ENCODE measurements at places on chromosomes 2 and 18.

DNA sequence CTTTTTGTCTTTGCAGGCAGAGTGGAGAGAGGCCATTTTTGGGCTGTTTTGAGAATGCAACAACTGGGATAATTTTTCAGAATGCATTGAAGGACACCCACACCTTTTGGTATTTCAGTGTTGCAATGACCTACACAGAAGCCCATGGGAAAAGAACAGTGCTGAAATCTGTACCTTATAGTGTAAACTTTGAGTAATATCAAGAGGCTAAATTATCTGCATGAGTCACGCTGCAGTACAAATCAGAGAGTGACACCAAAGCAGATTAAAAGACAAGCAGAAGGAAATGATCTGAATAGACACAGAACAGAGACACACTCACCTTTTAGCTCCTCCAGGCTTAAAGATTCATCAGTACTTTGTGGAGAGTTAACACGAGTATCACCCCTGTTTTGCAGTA is 265.3 kb downstream of the PAX3 start:
- DNase-seq = no peak

DNA sequence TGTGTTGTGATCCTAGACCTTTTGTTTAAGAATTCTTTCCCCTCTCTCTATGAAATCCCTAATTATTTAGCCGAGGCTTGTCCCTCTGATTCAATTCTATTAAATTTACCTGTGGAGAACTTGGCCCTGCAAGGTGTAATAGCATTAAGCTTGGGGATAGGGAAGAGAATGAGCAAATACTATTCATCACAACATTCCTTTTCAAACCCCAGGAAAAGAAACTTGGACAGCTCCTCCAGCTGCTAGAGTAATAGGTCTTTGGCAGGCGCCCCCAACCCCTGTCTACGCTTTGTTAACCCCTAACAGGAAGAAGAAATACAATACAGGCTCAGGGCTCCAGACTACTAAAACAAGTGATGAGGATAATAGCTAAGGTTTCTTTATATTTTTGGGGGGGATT is 957.0 kb downstream of the CPS1 start:
- DNase-seq = no peak

DNA sequence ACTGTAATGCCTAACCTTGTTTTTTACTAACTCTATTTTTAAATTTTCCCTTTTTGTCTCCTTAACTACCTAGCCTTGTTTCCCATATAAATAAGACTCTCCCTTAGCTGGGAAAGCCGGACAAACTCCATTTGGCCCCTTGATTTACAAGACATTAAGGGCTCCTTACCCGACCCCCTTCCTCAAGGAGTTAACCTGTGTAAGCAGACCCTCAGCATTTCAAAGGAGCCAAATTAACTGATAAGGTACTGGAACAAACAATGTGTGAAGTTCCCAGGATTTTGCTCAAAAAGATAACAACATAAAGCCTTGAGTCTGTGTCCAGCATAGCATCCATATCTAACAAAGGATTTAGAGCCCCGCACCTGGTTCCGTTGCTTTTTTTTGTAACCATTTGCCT is 59.6 kb upstream of the C2orf15 start:
- DNase-seq = no peak

- no peak for DNase-seq
Observed at GRCh38 chr2:216763396-216763795, 68.0 kb upstream of the IGFBP5 start.

GRCh38 chr2:167005096-167005495 is 116.8 kb downstream of the XIRP2 start:
- DNase-seq = no peak

DNA sequence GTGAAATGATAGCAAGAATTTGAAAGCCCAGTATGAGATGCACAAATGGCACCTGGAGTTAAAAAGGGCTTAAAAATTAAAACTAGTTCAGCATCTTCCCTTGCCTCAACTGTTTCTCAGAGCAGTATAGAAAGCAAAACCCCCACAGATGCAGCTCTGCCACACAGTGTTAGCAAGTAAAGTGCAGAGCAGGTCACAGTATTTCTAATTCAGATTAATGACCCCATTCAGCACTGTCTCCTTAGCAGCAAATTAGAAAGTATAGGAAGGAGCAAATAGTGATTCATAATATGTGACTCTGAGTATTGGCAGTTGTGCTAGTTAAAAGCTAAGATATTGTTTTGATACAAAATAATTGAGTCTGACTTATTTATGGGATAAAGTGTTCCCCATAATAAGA is 73.8 kb upstream of the CCDC85A start:
- DNase-seq = no peak

DNA sequence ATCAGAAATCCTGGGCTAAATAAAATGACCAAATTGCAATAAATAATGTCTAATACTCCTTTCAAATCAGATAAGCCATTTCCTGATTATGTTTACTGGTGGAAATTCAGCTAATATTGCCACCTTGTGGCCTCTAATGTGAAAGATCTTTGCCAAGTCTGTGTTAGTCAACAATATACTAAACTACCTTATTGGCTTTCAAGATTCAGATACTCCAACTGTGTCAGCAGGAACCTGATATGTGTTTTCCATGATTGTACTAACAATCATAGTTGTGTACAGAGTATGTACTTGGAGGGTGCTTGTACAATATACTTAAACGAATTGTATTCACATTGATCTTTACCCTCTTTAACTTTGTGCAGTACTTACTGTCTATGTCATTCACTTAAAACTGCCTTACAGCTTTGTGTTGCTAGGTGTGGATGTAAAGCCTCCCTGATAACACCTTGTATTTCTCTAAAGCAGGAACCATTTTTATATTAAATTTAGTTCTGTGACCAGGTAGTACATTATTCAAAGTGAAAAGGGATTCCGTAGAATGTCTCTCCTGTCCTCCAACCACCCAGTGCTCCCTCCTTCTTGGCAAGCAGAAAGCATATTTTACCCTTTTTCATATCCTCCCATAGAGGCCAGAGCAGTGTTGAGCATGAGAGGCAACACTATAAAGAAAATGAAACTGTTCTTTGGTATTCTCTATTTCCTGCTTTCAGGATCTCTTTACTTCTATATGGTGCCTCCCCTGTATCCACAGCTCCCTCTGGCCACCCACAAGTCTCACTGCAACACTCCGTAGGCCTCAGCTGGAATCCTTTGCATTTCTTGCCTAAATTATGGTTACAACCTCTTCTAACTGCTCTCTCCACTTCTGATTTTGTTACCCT is 75.2 kb upstream of the C2orf15 start:
- no peak for DNase-seq

DNA sequence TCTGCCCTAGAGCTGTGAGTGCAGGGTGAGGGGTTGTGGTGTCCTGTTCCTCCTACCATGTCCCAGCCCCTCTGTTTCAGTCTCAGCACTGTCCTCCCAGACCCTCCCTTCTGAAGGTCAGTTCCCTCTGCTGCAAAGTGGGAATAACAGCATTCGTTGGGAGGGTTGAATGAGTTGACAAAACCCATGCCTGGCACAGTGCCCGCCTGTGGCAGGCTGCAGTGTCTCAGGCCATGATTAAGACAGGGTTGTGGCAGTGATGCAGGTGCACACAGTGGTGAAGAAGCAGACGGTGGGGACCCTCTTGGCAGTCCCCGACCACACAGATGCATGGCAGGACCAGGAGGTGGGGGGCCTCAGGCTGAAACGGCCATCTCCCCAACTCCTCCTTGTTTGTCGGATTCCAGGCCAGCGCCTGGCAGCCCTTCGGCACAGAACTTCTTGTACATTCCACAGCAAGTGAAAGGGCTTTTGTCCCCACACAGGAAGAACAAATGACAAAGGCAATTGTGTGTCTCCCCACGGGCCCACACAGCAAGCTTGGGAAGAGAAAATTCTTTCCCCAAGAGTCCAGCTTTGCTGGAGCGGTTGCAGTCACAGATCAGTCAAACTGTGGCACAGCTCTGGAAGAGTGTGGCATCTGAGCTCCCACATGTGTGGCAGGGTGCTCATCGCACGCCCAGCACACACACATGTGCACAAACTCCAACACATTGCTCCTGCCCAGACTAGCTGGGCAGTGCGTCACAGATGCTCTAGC is 92.0 kb upstream of the MSH2 start:
- no peak for DNase-seq

DNA sequence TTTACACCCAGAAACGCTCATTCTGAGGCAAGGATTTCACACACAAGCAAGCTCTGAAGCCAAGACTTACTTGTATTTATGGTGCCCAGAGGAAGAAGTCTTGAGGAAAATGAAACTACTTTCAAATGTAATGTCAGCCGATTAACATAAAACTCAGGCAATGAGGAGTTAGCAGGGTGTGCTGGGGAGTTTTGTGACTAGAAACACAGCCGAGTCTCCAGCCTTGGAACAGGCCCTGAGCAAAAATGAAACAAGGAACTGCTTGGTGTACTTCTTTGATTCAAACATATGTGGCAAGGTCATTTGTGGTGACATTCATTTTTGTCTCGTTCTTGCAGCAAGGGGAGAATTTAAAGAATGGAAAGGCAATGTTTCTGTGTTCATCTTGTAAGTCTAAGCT is 4.5 kb downstream of the DYTN start:
- no peak for DNase-seq

DNA sequence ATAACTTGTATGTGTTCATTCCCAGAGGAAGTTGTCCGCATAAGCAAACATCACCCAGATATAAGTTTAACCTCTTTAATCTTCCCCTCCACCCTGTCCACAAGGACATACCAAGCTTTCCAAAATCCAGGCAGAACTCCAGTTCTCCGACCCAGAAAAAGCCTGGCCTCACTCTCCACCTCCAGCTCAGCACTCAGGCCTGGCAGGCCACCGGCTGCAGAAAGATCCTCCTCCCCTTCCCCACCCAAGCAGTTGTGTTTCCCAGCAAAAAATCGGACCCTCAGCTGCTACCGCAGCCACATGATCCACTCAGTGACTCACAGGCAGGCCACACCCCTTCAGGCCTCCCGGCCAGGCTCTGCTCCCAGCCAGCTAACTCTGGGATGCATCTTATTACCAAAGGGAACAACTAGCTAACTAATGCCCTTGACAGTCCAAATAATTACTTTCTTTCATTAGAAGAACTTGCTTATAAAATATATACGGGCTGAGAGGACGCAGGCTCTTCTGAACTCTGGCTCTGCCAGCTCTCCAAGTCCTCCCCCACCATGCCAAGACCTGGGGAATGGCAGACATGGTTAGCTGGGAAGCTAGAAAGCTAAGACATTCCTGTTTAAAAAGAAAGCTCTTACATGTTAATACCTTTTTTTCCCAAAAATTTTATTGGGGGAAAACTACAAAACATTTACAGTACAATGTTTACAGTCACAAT is 4.5 kb downstream of the ZFP36L2 start:
- DNase-seq = peak; percentile 41

DNA sequence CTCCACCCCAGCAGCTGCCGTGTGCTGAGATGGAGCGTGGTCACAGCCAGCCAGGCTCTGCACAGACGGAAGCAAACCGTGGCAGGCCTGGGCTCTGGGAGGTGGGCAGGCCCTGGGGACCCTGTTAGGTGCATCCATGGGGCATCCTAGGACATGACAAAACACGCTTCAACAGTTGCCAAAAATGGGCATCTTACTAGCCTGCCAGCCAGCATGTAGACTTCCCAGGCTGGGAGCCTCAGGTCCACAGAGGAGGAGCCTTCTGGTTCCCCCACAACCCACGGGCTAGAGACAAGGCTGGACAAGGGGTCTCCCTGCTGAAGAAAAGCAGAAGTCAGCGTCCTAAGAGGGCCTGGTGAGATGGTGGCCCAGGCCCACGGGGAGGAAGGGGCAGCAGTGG is 139.5 kb downstream of the HDAC4 start:
- no peak for DNase-seq

DNA sequence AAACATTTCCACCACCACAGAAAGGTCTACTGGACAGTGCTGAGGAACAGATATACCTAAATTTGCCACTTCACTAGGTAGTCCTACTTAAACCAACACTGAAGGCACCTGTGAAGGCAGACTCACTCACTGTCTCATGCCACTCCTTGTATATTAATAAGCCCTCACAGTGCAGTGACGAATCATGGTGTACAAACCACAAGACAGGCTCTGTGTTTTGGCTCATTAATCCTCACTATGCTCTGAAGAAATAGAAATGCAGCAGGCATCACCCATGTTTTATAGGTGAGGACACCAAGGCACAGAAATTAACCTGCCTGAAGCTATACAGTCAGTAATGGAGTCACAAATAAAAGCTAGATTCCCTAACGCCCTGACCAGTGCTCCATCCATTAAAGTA is 44.3 kb downstream of the BARD1 start:
- DNase-seq = no peak

DNA sequence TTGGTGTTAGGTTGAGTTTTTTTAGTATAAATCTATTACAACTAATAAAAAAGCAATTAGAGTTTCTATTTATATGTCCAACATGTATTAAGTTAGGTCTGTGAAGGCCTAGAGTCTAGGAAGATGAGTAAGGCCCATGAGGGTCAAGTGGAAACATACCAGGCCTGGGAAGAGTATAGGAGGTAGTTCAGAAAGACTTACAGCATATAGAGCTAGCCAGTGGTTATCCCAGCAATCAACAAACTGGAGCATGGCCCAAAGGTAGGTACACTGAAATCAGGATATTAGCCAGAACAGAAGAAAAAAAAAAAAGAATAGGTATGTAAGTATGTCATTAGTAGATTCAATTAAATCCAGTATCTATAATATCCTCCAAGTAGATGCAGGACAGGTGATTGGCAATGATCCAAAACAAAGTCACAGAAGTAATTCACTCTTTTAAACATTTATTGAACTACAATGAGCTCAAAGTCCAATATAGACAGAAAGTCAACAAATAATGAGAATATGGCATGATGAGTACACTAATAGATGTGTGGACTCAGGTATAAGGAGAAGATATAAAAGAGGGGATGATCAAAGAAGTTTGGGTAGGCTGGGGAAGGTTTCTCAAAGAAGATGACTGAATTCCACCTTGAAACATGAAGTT is 70.3 kb downstream of the IKZF2 start:
- DNase-seq = no peak

GRCh38 chr2:229927817-229928321 is 5.6 kb downstream of the FBXO36 start:
- no peak for DNase-seq

GRCh38 chr2:160005908-160006307 is 56.5 kb downstream of the PLA2R1 start:
- no peak for DNase-seq
